ENCODE measurements at places on chromosomes 3 and 15.

DNA sequence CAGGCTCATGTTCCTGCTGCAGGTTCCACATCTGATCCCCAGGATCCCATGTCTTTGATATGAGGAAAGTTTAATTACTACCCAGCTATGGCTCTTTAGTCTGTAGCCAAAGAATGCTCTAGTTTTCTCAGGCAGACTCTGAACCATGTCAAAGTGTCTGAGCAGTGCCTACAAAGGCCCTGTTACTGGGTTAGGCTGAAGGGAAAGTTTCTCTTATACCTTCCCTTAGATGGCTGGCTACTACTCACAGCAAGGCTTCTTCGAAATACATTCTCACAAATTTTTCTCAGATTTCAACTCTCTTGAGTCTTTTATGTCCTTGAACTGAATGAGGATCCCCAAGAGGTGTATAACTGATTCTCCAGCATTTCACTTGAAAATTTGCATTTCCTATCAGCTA lies 102.4 kb downstream of the NR1D2 start:
- no peak for DNase-seq

- no peak for DNase-seq
These were observed 47.9 kb downstream of the CORO2B start for GRCh38 chr15:68626739-68627138.

GRCh38 chr3:100087198-100087597 lies 27.1 kb downstream of the FILIP1L start:
- DNase-seq = peak; percentile 34

DNA sequence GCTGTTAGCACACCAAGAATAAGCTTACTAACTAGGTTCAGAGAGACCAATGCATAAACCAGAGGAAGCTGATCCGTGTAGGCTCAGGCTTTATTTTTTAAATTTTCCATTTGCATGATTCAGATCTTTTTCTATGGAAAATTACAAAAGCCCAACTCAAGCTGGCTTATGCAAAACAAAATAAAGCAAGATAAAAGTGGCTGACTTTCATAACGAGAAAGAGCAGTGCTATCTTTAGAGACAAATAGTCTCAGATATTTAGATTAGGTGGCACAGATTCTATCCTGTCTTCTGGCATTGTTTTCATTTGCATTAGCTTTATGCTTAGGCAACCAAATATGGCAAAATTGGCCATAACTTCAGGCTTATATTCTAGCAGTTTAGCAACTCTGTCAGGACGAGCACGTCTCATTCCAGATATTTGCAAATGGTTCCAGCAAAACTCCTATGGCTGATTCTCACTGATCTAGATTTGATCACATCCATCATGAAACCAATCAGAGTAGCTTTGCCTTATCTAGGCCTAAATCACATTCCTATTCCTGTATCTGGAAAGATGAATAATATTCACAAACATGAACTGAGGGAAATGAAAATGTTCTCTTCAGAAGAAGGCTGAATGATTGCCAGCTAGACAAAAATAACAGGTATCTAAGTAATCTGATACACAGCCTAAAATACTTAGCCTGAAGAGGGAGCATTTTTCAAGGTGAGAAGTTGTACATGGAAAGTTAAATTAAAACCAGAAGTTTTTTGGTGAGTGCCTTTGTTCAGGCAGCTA lies 216.4 kb upstream of the DPPA4 start:
- no peak for DNase-seq

- no peak for DNase-seq
These were observed 289.0 kb upstream of the RASGRP1 start for GRCh38 chr15:38853608-38854007.

GRCh38 chr15:60389261-60390077 lies 8.3 kb downstream of the ANXA2 start:
- DNase-seq = peak; percentile 74

DNA sequence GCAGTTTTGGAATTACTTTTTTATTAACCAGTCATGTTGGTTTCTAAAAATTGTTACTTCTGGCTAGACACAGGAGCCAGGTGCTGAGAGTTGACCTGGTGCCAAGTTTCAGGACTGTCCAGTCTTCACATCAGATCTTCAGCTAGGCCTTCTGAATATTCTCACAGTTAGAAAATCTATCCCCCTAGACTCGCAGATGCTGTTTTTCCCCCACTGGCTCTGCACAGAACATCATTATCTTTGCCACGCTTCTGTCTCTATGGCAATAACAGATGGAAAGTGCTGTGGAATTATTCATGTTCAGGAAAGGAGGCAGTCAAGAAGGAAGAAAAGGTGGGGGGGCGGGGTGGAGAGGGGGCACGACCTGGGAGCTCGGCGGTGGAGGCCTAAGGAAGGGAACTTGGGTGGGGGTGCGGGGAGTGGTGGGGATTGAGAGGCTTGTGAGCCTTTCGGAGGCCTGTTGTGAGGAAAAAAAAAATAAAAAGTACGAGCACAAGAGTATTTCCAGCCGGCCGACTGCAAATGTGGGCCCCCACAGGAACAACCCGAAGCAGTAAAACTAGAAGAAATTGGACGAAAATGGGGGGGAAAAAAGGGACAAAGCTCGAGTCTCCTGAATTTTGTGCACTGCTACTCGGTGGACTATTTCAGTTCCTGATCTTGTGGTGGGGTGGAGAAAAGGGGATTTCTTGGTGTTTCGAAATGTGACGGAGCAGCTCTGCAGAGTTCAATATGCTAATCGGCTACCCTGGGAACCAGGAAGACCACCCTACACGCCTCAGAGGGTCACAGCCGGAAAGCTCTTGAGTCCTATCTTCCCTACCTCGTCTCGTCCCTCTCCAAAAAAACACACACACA lies 1.5 kb upstream of the SKIL start:
- no peak for DNase-seq

DNA sequence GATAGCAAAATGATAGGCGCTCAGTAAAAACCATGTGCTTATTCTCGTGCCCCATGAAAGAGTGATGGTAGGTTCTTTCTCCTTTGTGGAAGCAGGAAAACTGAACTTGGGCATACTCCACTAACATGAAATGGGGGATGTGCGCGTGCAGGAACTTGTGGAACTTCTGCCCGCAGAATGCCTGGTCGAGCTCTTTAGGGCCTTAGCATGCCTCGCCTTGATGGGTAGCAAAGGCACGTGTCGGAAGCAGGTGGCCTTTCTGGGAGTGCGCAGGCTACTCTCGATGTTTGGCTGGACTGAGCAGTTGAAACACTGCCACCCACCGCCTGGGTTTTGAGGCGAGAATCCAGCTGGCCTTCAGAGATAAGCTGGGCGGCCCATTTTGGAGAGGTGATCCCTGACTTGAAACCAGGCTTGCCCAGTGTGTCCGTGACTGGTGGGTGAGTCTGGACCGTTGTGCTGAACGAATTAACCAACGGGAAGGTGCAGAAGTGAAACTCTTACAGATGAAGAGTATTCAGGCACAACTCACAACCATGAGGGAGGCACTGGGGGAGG lies 842 bp downstream of the PCCB start:
- DNase-seq = peak; percentile 9

All from T-helper 2 cell treated with Interferon-gamma antibody and Interleukin-4, amounts not matched to agents 5 μg/mL and 100 μg/mL, for 36 hours (primary cell).